ENCODE measurements at places on chromosomes 6 and 20.

- peak; percentile 33 for DNase-seq
Observed at GRCh38 chr20:2387180-2387577, 6.5 kb downstream of the TGM6 start.

DNA sequence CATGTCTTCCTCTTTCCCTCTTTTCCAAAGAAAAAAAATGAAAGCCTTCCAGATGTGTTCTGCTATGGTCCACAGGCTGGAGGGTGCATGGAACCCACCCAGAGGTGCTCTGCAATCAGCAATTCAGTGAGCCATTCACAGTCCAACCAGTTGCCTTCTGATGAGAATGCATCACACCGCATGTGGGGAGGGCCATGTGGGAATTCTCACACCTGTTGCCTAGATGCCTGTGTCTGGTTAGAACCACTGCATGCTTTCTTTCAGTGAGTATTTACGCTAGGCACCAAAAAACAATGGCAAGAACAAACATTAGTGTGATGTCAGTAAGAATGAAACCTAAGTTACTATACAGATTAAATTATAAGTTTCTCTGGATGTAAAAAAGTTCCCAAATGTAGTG, 311.6 kb upstream of the CDYL start:
- no peak for DNase-seq

DNA sequence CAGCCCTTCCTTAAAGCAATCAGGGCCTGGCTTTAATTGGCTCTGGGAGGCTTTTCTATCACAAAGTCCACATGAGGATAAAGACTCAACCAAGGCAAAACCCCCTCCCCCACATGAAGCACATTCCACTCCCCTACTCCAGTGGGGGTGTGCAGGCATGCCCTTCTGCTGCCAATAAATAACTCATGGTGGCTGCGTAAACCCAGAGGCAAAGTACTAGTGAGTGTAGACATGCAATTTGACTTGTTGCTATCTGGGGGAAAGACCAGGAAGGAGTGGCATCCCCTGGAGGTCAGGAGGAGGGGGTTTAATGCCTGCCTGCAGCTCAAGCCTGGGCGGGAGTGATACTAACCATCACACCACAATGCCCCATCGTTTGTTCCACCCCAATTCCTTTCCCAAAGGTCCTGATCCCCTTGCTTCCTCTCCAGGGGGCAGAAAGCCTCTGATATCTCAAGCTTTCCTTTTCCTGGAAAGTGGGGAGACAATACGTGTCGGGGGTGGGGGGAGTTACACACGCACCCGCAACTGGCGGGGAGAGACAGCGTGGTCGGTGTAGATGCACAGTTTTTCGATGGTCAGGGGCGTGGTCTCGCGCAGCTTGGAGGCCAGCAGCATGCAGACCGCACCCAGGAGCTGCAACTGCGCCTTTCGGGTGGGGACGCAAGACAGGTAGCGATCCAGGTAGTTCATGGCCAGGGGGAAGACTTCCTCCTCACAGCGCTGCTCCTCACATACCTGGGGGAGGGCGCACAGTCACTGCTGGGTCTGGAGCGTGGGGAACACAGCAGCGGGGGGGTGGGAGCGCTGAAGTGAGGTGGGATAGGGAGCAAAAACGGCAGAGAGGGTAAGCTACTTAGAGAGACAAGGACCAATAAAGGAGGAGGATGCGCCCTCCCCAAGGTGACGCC, 1.5 kb downstream of the CCND3 start:
- DNase-seq = no peak

- DNase-seq = no peak
Observed at GRCh38 chr20:36653456-36653855, 7.5 kb upstream of the SLA2 start.

- DNase-seq = no peak
Observed at GRCh38 chr6:166411271-166411670, 28.5 kb upstream of the MPC1 start.

DNA sequence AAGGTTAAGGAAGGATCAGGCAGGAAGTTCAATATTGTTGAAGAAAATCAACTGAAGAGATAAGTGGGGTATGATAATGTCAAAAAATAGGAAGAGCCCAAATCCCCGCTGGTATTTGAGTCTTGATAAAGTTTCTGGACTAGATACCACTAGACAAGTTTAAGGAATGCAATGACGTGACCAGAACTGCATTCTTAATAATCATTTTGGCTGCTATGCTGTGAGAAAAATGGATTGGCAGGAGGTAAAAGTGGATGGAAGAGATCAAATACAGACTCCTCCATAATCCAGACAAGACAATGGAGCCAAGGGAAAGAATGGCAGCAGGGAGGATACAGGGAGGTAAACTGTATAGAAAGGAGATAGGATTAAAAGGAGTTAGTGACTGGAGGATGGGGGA, 128.2 kb downstream of the COL12A1 start:
- DNase-seq = no peak

DNA sequence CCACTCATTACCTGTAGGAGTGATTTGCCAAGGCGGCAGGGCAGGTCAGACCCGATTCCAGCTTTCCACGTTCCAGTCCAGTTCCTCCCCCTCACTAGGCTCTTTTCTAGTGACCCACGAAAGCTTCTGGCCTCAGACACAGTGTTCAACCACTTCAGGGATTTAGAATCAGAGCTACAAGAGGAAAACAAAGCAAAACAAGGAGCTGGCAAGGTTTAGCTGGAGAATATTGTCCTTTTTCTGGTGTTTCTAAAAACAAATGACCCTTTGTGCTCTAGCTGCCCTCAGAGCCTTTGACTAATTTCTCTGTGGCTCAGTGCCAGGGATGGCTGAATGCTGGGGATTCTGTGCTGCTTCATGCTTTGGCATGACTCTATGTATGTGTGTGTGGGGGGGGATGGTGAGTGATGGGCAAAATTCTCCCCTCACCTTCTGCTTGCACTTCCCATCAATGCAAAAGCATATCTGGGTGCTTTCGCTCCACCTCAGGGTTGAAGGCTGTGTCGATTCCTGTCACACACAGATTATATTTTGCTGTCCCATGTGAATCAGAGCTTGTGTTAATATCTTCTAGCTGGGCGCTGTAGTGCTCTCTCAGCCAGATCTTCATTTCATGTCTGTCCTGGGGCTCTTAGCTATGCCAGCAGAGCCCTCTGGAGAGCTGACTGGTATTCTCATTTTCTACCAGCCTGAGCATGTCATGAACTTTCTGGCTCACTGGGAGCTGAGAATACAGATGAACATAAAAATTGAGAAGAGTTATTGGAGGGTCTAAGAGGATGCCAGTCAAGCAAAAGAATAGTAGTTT, 19.3 kb upstream of the NEDD9 start:
- no peak for DNase-seq

- no peak for DNase-seq
Observed at GRCh38 chr20:62304331-62305148, 1.7 kb downstream of the ADRM1 start.

DNA sequence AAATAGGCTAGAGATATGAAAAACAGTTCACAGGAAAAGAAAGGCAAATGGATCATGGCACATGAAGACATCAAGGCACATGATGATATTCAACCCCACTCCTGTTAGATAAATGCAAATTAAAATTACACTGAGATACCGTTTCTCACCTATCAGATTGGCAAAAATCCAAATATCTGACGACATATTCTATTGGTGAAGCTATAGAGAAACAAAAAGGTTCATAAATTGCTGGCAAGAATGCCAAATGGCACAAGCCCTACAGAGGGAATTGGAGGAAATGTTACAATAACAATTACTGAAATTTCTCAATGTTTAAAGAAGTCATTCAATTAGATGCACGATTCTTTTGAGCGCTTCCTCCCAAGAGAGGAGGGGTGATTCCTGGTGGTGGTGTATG, 45.3 kb upstream of the DSN1 start:
- DNase-seq = no peak

DNA sequence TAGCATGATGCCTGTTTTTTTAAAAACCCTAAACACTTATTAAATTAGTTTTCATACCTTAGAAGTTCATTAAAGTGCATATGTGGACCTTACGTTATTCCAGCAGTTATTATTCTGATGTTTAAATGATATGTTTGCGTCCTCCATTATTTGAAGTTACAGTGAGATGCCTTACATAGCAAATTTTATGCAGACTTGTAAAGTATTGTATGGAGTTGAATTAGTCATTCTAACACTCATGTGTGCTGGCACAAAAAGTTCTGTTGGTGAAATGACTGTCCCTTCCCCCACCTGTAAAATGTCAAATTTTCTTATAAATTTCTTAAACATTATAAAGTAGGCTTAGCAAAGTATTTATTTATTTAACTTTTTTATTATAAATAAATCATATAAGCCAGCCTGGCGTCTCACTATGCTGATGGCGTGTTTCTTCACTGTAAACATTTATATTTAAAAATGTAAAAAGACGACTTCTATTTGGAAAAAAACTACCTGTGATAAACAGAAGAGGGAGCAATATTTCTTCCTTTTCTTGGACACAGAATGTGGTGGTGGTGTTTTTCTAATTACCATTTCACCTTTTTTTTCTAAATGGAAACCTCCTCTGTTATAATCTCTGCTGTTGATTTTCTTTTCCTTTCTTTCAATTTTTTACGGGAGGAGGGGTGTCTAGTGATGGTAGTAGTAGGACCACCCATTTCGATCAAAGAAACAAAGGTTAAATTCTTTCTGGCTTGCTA, 155.4 kb downstream of the RFPL4B start:
- no peak for DNase-seq

GRCh38 chr20:21125072-21125848, 622 bp upstream of the KIZ start:
- DNase-seq = no peak

DNA sequence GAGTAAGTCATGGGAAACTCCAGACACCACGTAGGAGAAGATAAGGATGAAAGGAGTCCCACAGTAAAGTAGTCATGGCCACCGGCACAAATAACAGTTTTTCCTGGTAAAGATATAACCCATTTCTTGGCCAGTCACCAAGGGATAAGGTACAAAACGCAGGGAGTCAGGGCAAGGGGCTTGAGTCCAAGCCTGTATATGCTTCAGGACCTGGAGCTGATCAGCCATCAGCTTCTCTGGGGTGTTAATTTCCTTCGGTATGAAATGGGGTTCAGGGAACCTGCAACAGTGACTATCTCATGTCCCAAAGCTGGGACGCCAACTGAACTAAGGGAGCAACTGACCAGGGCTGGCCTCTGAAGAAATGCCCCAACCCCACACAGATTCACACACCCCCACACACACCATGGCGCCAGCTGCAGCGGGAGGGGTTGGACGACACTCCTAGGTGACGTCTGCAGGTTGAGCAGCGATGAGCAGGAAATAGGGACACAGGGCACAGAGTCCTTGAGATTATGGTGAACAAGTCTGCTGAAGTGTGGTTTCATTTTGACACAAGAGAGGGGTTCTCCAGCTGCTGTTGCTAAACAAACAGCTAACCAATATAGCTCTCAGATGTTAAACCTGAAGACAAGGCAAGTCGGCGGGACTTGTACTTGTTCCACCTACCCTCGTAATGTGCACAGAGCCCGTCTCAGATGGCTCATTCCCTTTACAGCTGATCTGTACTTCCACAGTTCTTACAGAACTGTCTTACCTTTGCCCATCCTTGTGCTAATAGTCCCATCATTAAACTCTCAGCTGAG, 7.4 kb upstream of the ADTRP start:
- no peak for DNase-seq

GRCh38 chr6:83215131-83216047, 22.2 kb downstream of the RWDD2A start:
- DNase-seq = peak; percentile 14

DNA sequence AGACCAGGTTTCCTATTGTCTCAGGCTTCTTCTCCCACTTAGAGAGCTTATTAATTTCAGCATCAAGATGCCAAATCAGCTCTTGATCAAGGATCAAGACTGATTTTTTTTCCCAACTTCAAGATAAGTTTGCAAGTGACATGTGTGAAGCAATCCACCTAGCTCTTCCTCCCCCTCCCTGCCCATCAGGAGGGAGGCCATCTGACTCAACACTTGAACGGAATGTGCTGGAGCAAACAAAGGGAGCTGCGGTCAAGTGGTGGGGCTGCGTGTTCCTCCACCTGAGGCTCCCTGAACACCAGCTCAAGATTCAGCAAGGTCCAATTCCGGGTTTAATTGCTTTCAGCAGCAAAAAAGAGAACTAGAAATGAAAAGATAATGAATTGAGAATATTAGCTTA, 38.7 kb downstream of the TTI1 start:
- no peak for DNase-seq

DNA sequence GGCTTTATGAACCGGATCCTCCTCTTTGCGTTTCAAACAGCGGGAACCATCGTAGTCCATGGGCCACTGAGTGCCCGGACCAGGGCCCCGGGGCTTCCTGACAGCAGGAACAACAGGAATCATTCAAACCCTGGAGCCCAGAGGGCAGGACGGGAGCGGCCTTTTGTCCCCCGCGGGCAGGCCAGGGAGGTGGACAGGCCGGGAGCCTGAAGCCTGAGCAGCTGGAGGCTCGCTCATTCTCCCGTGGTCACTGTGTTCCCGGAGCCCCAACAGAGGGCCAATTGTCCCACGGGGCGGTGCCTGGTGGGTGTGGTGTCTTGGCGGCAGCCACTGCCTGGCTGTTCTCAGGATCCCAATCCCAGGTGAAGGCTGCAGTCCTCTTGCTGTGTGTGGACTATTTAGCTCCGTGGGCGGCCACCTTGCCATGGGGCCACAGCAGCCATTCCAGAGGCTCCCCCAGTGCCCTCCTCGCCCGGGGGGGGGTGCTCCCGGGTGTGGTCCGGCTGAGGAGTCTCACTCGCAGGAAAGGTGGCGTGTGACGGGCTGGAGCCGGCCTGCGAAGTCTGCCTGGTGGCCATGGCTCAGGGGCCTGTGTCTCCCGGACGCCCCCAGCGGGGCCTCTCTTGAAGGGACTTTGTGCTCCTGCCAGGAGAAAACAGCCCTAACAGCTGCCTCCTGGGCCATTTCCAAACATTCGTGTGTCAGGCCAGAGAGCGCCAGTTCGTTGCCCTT, 77.2 kb upstream of the BHLHE23 start:
- no peak for DNase-seq

DNA sequence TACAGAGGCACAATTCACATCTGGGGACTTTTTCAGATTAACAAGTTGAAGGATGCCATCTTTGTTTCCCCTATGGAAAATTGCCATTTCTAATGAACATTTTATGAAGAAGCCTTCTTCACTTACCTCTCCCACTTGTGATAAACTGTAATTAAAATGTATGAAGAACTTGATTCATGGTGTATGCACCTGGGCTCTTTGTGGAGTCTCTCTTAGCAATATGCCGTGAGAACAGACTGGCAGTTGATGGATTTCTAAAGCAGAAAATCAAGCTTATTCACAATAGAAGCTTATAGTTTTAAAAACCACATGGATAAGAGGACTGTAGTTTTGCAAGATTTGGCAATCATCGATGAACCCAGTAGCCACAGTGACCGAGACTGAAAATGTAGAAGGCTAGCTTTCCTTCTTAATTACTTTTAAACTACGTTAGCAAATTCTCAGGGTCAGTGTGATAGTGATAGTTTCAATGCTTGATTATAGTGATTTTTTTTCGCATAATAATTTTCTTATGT, 270.6 kb downstream of the PRL start:
- DNase-seq = no peak

DNA sequence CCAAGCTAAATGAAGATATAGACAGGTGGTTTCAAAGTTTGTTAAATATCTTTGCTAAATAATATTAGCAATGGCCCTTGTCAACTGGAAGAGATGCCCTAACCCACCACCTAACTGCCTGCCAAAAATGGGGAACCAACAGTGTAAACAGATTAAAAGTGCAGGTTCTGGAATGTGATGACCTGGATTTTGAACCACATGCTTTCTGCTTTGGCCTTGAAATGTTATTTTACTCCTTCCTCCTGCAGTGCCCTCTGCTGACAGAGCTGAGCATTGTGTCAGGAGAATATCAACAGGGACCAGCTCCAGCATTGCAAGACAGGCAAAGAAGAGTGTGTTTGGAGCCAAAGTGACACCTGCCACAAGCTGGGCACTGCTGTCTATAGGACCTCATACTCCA, 226.6 kb downstream of the MYLK4 start:
- no peak for DNase-seq

All from stimulated activated CD4-positive, alpha-beta T cell treated with anti-CD3 and anti-CD28 coated beads, Interleukin-1b, Interleukin-23, amount 100 ng/mL, for 1 hour (primary cell).